Aorta (tissue), 5 donors: ENCODE measurements at places on chromosomes 16 and 17. TPM values are rescaled to one million over a fixed set of nuclear protein-coding genes. Genes with fewer than 3 reads are reported as not detected.

ABCC6 gene
- 4.4 TPM for total RNA-seq

DNA sequence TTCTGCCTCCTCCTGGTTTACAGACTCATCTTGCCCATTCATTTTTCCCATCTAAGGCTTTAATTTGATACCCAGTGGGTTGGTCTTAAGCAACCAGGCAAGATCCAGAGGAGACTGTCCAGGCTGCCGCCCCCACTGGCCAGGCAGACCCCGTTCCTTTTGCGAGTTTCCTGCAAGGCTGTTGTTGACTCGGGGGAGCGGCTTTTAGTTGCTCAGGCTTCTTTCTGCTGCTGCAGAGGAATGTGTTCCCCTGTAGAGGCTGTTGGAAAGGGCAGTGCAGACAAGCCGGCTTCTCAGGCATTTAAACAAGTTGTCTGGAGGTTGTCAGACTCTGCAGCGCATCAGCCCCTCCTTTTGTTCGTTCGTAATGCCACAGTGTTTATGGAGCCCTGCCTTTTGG, 231.2 kb downstream of the PRKCA start:
- DNase-seq: no peak

GRCh38 chr17:75244133-75244866, 17.1 kb downstream of the GGA3 start:
- DNase-seq: no peak

- DNase-seq: no peak
Measured at GRCh38 chr16:51392521-51393187, 241.6 kb upstream of the SALL1 start.

GRCh38 chr17:43905400-43905984, 1.8 kb downstream of the MPP2 start:
- DNase-seq: no peak

DNA sequence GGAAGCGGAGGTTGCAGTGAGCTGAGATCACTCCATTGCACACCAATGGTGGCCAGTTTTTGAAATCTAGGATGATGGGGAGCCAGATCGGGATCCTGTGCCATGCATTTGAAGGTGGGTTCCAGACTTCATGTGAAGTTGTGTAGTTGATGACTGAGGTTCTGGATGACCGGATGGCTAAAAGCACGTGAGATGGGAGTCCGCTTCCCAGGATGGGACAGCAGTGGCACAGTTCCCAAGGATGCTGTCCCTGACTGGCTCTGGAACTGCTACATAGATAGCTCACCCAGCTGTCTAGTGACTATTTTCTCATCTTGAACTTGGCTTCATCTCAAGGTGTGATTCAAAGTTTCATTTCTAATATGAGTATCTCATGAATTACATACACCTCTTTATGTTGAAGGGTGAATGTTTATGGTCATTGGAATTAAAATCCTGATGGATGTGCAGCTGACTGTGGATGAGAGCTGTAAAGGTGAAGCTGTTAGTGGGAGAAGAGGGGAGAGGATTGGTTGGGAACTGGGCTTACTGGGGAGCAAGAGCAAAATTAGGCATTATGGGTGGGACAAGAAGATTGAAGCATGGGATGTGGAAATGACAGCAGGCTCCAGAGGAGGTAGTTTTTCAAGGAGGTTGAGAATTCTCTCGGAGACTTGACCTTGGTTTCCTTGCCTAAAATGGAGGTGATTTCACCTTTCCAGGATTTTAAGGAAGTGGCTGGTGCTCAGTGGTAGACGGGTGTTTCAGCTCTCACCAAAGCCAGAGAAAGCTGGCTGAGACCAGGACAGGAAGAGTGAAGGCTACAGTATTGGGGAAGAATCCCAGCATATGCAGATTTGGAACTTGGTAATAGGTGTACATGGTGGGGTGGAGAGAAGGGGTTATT, 8.2 kb downstream of the TUFM start:
- no peak for DNase-seq

- DNase-seq: peak; percentile 86
Measured at GRCh38 chr16:87384162-87384874, 742 bp upstream of the FBXO31 start.

HOXB1 gene
- not detected for total RNA-seq

GRB7 gene
- total RNA-seq: 0.42 TPM

GRCh38 chr16:76729525-76729924, 452.3 kb downstream of the CNTNAP4 start:
- no peak for DNase-seq

GRCh38 chr17:601926-602303, 112.7 kb downstream of the VPS53 start:
- no peak for DNase-seq

DNA sequence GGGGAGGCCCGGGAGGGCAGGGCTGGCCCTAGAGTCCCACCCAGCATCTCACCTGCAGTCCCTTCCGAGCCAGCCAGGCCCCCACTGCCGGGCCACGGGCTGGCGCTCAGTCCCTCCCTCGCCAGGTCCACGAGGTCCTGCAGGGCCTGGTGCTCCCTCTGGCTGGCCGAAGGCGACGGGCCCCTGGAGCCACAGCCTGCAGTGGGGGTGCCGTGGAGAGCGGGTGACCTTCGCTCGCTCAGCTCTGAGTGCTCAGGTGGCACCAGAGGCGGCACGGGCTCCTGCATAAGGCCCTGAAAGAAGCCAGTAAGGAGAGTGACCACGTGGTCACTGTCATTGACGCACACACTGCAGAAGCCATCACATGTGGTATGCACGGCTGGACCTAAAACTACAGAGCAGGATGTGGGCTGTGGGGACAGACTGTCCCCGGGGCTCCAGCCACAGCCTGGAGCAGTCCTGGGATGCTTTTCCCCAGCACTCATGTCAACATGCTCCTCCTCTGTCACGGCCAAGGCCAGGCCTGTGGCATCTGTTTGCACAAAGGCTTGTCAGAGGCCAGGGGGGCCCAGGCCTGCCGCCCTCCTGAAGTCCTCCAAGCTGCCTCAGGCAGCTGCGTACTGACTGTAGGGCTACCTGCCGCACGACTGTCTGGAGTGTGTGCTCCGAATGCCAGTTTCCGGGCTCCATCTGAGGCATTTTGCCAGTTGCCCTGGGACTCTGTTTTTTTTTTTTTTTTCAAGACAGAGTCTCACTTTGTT, 15.1 kb downstream of the SLX4 start:
- no peak for DNase-seq

DNA sequence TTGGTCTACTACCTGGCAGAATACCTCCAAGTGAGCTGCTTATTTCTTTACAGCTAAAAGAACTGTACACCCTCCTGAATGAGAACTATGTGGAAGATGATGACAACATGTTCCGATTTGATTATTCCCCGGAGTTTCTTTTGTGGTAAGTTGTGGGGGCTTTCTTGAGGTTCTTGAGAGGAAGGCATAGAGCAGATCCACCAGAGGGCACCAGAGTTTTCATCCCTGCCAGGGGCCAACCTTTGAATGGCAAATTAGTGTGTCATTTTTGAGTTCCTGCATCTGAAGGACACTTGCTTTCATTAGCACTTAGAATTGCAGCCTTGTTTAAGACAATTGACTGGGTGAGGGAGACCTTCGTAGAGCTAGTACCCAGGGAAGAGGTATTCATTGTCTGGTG, 35.0 kb downstream of the NMT1 start:
- no peak for DNase-seq

SEPTIN1 gene
- 2.8 TPM for total RNA-seq

- no peak for DNase-seq
Measured at GRCh38 chr17:67514998-67515397, 137.9 kb downstream of the PITPNC1 start.

DNA sequence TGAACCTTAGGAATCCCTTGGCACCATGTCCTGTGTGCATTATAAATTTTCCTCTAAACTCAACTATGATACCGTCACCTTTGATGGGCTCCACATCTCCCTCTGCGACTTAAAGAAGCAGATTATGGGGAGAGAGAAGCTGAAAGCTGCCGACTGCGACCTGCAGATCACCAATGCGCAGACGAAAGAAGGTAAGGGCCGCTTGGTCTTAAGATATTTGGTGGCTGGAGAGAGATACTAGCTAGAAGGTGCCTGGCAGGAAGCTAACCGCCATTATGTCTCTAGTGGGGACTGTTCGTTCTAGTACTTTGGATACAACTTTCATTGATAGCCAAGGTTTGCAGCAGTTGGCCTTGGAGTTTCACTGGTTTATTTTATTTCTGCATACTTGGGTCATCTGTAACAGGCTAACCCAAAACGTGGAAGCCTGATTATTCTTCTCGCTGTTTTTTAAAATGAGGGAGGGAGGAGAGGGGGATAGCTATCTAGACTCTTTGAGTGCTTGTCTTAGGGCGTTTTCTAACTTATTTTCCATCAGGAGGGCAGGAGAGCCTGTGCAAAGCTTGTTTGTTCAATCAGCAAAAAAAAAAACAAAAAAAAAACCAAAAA, 1.3 kb downstream of the RBBP6 start:
- no peak for DNase-seq

- DNase-seq: peak; percentile 82
Measured at GRCh38 chr16:89828199-89828869, at the start of gene SPIRE2. TSS of gene SPIRE2 (plus strand) at chr16:89828475. CDS start at chr16:89828551, 76 bp downstream.

GP1BA gene
- total RNA-seq: not detected

- DNase-seq: no peak
Measured at GRCh38 chr16:48533931-48534330, 76.0 kb downstream of the N4BP1 start.

CD300H gene
- total RNA-seq: not detected

PHKB gene
- total RNA-seq: 58.6 TPM

GRCh38 chr16:89601906-89602272, 11.6 kb upstream of the DPEP1 start:
- DNase-seq: no peak

- no peak for DNase-seq
Measured at GRCh38 chr16:48335961-48336360, 49.3 kb downstream of the SIAH1 start.

DNA sequence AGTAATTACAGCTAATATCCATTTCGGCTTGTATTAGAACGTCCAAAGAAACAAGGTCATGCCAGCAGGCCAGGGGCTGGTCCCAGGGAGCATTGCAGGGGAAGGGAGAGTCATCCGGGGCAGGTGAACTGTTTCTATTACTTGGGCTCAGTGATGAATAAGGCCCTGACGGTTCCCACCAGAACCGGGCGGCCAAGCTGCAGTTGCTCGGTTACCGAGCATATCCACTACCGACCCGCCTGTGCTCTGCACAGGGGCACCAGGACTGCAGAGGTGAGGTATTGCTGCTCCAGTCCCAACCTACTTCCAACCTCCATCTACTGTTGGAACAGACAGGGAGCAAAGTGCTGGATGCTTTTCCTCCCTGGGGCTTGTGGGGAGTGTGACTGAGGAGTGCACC, 295.5 kb downstream of the MAF start:
- no peak for DNase-seq
